Stimulated activated CD8-positive, alpha-beta memory T cell treated with anti-CD3 and anti-CD28 coated beads, Interleukin-7, amount 100 ng/mL, for 1 hour (primary cell): ENCODE measurements at places on chromosomes 13 and 19.

DNA sequence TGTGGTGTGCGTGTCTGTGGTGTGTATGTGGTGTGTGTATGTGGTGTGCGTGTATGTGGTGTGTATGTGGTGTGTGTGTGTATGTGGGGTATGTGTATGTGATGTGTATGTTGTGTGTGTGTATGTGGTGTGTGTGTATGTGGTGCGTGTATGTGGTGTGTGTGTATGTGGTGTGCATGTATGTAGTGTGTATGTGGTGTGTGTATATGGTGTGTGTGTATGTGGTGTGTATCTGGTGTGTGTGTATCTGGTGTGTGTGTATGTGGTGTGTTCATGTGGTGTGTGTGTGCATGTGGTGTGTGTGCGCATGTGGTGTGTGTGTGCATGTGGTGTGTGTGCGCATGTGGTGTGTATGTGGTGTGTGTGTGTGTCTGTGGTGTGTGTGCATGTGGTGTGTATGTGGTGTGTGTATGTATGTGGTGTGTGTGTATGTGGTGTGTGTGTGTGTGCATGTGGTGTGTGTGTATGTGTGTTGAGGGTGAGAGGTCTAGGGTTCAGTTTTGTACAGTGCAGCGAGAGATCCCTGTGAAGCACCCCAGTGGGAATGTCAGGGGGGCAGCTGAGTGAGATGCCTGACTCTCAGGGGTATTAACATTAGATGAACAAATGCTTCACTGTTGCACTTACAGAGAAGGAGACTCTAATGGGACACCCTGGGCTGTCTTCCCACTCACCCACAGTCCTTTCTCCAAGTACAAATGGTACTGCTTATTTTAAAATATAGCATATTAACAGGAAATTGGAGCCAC, 61.3 kb upstream of the MEDAG start:
- no peak for DNase-seq

- DNase-seq, result no peak
Measured at GRCh38 chr19:41808663-41809566, 12.5 kb downstream of the CEACAM3 start.

DNA sequence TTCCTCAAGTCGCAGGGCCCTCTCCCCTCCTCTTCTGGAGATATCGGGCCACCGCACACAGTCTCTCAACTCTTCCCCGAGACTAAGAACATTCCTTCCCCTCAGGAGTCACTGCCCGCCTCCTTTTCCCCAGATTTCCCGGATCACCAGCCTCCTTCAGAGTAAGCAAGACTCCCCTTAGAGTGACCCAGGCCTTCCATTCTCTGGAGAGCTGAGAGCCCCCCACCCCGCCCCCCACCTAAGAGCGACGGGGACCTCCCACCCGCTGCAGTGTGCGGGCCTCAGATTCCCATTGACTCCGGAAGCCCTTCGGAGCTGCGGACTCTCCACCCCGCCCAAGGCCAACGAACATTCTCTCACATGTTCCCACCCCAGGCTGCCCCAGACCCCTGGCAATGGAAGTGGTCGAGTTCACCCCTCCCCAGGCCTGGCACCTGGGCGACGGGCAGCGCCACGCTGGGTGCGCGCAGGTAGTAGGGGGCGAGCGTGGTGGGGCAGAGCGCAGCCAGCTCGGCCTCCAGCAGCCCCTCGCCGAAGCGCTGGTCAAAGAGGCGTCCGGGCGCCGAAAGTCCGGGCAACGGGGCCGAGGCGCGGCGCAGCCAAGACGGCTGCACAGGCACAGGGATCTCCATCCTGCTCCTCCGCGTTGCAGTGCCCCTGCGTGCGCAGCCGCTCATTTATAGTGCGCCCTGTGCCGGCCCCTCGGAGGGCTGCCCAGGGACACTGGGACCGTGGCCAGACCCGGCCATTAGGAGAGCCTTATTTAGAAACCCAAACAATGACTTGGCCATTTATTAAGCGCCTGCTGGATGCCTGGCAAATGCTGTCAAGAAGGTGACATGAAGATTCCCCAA, at the start of gene HSPB6:
Gene HSPB6, minus strand, starts transcription at position 653 of the 854 bp plus-strand sequence. Its CDS starts 21 bp downstream, at position 632.
- no peak for DNase-seq

- DNase-seq, result no peak
Measured at GRCh38 chr19:51607077-51607476, 23.1 kb downstream of the SIGLEC5 start.

GRCh38 chr13:27079421-27079958, 92.1 kb downstream of the USP12 start:
- DNase-seq, result no peak

DNA sequence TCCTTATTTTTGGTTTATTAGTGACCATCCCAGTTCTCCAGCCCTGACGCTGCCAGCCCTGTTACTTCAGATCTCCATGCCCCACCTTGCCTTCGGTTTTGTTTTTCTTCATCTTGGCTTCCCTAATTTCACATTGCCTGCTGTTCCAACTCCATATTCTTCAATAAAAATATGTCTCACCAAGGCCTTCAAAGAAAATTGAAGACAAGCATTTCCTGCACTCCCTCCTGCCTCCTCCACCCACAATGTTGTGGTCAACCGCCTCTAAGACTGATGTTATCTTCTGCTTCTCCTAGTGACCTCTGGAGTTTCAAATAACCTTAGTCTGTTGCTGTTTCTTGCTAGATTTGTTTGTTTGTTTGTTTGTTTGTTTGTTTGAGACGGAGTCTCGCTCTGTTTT, 14.6 kb downstream of the PLD3 start:
- no peak for DNase-seq

GRCh38 chr13:95463531-95463930, 89.0 kb upstream of the CLDN10 start:
- DNase-seq, result no peak
